Fibroblast of skin of scalp (primary cell): ENCODE measurements at places on chromosomes 12 and 14.

- DNase-seq = no peak
Measured at GRCh38 chr14:101125313-101125712, 221.8 kb upstream of the RTL1 start.

GRCh38 chr12:119836781-119837180, 40.3 kb downstream of the CIT start:
- DNase-seq = no peak

- peak; percentile 67 for DNase-seq
Measured at GRCh38 chr12:106118381-106119130, 20.2 kb downstream of the NUAK1 start.

DNA sequence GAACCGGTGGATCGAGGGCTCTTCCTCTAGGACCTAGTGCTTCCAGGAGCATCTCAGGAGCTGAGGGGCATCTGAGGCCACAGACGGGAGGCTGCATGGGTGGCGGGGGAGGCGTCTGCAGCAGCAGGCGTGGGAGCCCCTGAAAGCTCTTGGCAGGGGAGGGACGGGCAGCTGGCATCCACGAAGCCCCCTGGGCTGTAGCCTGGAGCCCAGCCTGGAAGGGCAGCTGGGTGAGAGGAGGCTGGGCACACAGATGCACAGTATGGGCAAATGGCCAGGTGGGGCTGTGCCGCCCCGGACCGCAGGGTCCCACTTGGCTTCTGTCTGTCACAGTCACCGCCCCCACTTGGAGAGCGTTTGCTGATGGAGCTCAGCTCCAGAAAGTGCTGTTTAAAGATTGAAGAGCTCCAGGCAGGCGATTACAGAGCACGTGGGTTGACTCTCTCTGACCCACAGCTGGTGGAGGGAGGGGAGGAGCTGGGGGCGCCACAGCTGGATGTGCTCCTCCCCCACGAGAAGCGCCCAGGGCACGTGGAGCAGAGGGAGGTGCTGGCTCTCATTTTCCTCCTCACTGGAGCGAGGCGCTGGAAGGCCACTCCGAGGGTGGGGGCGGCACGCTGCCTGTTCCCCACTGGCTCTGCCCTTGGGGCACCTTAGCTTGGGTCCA, 155.0 kb upstream of the C14orf180 start:
- no peak for DNase-seq

DNA sequence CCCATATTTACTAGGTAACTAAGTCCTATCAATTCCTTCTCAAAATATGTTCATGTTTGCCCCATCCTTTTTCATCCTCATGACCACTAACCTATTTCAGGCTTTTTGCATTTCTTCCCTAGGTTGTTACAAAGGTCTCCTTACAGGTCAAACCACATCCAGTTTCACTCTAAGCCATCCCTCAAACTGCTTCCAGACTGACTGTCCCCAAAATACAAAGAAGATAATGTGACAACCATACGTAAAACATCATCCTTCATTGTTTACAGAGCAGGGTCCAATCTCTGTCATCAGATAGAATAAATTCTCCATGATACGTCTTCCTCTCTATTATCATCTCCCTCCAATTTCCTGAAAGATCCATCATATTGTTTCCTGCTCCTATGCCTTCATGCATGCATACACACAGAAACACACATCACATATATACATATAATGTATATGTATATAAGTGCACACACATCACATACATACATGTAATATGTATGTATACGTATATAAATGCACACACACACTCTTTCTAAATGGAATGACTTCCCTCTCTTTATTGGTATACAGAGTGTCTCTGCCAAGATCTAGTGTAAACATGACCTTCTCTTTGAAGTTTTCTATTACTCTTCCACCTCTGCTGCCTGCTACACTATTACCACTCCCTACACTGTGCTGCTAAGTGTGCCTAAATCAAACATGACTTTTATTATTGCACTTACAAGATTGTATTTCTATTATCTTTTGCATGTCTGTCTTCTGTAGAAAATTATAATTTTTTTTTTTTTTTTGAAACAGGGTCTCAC, 30.7 kb upstream of the EPS8 start:
- no peak for DNase-seq

DNA sequence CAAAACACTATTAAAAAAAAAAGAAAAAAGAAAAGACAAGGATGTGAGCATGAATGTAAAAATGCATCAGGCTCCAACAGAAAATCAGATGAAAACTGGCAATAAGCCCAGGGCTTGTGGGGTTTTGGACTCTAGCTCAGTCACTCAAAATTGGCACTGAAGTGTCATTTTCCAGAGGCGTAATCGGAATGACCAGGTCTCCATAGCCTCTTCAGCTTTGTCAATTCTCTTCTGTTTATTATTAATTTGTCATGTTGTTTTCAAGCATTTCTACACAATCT, 137.2 kb upstream of the TRHDE start:
- DNase-seq = peak; percentile 8

- no peak for DNase-seq
Measured at GRCh38 chr12:112117685-112118084, 7.7 kb upstream of the TRAFD1 start.

DNA sequence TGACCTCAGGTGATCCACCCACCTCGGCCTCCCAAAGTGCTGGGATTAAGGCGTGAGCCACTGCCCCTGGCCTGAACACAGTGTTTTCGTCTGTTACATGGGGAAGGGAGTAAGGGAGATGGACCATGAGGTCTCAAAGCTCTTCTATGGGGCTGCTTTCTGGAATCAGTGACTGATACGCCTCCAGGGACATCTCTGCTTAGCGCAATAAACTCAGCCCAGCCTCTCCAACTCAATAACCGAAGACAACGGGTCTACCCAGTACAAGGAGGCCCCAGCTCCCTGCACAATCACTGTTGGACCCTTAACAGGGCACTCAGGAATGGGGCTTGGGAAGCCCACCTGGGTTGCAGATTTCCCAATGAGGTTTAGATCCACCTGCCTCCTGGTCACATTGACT, 42.6 kb upstream of the CHGA start:
- no peak for DNase-seq

GRCh38 chr12:2535583-2536204, 259.1 kb upstream of the FKBP4 start:
- DNase-seq = peak; percentile 35

DNA sequence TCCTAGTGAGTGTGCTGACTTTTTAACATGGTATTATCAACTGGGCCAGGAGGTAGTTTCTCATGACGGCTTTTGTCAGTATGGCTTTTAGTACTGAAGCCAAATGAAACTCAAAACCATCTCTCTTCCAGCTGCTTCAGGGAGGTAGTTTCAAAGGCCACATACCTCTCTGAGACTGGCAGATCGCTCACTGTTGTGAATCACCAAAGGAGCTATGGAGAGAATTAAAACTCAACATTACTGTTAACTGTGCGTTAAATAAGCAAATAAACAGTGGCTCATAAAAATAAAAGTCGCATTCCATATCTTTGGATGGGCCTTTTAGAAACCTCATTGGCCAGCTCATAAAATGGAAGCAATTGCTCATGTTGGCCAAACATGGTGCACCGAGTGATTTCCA, 141.1 kb downstream of the HMGA2 start:
- peak; percentile 72 for DNase-seq

DNA sequence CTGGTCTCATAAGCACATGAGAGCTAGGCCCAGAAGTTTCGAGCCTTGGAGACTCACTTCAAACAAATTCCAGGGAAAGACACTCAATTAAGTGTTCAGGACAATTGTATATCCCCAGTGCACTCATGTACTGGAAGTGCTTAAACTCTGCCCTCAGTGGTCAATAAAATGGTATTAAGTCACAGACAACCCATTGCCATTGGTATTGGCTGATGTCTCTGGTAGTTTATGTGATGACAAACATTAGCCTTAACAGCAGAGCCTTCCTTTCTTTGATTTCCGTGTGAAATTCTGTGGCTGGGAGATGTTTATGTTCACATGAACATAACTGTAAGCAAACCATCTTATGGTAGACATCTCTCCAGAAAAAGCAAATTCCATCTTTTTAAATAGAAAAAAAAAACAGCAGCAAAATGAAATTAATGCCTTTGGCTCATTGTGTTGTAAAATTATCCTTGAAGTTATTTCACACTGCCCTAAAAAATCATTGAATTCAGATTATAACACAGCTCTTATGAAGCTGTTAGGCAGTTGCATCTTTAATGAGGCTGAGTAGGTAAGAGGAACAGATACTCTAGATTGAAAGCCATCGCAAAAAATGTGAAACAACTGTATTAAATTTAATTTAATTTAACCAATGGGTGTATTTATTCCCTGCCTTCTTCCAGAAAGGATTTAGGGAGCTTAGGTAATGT, 216.2 kb upstream of the PLEKHG7 start:
- no peak for DNase-seq

GRCh38 chr12:28216016-28216415, 25.8 kb downstream of the CCDC91 start:
- no peak for DNase-seq

DNA sequence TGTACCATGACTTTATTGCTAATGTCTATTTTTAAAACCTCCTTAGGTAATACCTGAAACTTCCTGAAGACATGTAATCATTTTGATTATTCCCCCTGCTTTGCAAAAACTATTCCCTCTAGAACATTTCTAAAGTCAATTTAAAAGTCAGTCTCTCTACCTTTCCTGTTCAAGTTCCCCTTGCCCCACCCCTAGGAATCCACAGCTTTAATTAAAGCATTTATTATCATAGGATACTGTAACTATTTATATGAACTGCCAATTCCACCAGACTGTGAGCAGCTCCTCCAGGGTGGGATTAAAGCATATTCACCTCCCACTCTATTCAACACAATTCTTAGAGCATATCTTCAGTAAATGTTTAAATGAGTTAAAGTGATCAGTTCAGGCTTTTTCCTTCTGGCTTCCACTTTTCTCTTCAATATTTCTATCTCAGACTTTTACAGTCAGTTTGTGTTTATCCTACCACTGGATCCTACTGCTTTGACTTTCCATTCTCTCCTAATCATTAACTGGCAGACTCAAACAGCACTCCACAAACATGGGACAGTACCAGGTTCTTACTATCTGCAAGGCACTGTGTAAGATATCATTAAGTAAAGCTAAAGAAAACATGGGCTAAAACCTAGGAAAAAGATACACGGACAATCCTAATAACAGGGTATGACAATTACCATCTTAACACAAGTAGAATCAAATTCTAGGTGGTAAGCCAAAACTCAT, 39.1 kb downstream of the PTPN21 start:
- no peak for DNase-seq

DNA sequence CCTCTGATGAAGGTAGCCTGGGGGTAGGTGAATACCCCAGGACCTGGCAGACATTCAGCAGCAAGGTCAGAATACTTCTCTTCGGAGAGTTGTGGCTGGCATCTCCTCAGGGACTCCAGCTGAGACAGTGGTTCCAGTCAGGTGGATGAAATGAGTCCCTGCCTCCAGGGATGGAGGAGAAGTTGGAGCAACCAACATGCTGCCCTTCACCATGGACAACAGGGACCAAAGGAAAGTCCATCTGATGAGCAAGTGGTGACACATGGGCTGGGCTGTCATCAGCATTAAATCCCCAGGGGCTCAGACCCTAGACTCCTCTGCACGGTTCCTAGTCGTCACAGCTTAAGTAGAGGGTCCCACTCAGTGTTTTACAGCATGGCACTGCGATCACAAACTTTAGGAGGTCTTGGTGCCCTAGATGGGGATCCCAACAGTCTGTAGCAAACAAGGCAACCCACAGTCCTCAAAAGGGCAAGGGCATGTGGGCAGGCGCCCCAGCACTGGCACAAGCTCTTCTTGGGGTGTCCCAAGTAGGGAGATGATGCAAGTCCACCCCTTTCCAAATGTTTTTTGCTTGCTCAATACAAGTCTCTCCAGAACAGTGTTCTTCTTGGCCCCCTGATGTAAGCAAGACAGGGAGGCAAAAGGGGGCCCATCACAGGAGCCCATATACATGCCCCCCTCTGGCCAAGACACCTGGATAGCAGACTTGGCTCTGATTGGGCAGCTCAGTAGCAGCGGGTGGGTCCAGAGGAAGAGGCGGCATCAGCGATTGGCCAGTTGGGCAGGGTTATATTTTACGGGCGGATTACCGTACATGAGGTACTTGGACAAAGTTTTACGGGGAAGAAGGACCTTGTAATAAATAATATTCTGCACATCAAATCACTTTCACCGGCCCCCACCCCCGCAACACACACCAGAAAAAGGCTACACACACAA, 10.8 kb upstream of the CDH24 start:
- no peak for DNase-seq

GRCh38 chr14:90649557-90650135, 166.6 kb downstream of the TTC7B start:
- DNase-seq = no peak

GRCh38 chr14:69780952-69781351, 14.0 kb downstream of the SRSF5 start:
- DNase-seq = no peak

DNA sequence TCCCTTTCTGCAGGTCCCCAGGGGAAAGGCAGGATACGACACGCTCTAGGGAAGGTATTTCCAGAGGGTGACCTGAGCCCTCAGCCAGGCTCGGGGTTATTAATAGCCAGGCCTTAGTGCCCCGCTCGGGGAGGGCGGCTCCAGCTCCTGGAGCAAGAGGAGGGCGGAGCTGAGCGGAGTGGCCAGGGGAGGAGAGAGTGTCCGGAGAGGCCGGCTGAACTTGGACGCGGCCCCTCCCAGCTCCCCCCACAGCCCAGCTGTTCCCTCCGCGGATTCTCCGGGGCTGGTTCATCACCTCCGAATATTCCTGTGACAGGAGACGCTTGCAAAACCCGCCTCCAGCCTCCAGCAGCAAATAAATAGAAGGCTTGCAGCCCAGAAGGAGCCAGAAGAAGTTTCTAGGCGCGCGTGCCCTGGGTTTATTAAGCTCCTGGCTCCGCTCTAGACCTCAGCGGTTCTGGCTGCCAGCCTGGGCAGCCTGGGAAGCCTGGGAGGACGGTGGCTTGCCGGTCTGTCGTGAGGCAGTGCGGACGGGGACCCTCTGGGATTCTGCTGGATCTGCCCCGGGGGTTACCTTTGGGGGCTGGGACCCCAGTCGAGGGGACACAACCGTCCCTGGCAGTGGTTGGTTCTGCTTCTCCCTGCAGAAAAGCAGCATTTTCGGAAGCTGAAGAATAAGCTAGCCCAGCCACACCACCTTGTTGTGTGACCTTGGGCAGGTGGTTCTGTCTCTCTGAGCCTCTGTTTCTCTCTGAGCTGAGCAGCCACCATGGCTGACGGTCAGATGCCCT, at the start of gene HSPB8:
TSS of gene HSPB8 (plus strand) at position 388 of the 791 bp plus-strand sequence. CDS start at position 770, 382 bp downstream.
- peak; percentile 53 for DNase-seq
